ENCODE measurements at places on chromosomes 11 and 22.

- DNase-seq = no peak
Observed at GRCh38 chr22:22928666-22929380, 41.2 kb downstream of the IGLL5 start.

- DNase-seq = peak; percentile 68
Observed at GRCh38 chr11:47578524-47579494, at the start of the genes KBTBD4 and NDUFS3. KBTBD4 (minus strand) TSS chr11:47578970; CDS start chr11:47578951, 19 bp downstream. NDUFS3 (plus strand) TSS chr11:47579074; CDS start chr11:47579092, 18 bp downstream.

DNA sequence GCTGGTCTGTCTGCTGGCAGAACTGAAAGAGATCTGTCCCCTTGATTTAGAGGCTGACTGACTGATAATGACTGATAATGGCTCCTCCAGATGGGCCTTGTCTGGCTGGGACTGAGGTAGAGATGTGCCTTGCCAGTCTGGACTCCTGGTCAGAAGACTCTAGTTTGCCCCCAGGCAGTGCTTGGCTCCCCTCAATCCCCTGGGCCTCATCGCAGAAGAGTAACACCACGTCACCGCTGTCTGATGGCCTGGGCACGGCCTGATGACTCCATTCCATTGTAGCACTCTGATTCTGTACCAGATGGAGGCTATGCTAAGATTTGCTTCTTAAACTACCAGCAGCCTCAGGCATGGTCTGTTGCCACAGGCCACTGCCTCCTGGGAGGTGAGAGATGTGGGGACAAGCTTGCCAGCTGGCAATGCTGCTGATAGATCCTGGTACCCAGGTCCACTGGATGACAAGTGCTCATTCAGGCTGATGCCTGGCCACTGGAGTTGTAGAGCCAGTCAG, 19.1 kb downstream of the CYB5R2 start:
- no peak for DNase-seq

DNA sequence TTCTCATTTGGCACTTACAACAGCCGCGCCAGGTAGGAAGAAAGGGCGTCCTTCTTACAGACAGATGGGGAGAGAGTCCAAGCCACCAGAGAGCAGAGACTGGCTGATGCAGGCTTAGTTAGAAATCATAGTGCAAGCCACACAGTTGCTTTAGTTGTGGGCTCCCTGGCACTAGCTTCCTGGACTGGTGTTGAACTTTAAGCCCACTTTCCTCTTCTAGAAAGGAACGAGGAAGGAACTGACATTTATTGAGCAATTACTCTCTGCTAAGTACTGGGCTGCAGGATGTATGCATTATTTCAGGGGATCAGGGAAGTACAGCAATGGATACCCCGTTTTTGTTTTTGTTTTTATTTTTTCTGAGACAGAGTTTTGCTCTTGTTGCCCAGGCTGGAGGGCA, 3.0 kb downstream of the BACE1 start:
- DNase-seq = no peak

GRCh38 chr11:76918941-76919386, 58.2 kb downstream of the ACER3 start:
- peak; percentile 57 for DNase-seq

DNA sequence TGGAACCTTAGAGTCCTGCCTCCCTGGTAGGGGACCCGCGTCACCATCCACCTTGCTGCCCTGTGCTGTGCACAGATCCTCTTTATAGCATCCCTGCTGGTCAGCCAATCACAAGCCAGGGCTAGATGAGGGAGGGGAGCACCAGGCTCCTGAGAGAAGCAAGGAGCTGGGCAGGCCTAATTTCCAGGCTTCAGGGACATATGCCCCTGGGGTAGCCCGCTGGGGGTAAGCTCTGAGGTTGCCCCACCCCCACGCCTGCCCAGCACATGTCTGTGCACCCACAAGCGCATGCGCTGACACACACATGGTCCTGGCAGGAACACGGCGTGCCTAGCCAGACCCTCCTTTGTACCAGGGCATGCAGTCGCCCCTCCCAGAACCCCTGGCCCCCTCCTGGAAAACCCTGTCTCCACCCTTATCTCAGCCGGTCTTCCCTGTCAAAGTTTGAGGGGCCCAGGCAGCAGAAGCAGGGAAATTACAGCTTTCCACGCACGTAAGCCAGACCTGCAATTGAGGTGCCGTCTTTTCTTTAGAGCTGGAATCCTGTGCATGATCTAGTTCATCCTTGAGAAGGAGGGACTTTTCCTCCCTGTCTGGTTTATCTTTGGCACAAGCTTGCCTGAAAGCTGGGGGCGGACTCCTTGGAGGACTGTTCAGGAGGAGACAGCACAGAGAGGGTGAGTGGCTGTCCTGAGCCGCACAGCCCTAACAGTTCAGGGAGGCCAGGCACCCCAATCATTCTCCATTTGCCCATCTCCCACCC, 2.1 kb downstream of the SSTR3 start:
- no peak for DNase-seq

DNA sequence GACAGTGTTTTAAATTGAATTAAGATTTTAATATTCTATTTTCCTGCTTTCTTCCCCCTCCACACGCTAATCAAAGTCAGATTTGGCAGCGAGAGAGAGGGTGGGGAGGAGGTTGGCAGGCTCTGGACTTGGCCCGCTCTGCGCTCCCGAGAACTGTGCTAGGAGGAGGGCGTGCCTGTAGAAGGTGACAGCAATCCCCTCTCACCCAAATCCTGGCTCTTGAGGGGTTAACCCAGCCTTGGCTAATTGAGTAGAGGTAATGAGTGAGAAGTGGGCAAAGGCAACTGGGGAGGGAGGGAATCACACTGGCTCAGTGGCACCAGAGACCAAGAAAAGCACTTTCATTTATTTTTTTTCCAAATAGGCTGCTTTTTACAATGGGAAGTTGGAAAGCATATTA, 42.2 kb downstream of the BUD13 start:
- no peak for DNase-seq

GRCh38 chr11:67280788-67281551, 8.1 kb upstream of the ANKRD13D start:
- no peak for DNase-seq

- DNase-seq = no peak
Observed at GRCh38 chr11:72305077-72305476, 61.1 kb upstream of the PHOX2A start.

DNA sequence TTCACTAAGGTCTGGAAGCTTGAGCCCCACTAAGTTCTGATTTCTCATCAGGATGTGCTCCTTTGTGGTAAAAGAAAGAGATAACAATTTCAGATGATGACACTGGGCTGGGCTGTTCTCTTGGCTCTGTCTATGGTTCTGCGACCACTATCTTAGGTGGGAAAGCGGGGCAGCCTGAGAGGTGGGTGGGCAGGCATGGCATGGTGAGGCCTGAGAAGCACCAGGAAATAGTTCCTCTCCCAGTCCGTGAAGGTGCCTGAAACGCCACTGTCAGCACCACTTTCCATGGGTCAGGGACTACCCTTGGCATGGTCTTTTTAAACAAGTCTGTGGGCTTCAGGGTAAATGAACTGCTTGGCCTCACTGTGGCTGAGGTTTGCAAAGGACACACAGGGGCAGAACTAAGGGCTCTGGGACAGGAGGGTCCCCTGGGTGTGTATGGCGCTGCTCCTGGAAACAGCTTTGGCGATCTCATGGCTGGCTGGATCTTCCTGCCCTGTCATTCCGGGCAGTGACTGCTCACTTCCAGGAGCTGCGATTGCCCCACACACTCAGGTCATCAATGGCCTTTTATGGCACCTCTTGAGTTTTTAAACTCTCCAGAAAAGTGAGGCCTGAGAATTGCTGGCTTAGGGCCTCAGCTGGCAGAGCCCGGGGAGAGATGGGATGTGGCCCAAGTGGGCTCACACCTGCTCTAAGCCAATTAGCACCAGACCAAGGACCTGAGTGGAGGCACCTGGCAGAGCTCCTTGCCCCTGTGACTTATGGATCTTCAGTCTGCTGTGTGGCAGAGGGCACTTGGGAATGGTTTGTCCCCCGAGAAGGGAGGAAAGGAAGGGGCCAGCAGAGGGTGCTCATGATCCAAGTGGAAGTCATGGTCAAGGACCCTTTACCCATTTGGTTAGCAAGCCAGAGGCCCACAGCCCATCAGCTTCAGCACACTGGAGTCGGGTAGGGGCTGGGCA, 55.6 kb upstream of the LYVE1 start:
- no peak for DNase-seq

- DNase-seq = no peak
Observed at GRCh38 chr22:22087854-22088657, 105.5 kb upstream of the TOP3B start.

DNA sequence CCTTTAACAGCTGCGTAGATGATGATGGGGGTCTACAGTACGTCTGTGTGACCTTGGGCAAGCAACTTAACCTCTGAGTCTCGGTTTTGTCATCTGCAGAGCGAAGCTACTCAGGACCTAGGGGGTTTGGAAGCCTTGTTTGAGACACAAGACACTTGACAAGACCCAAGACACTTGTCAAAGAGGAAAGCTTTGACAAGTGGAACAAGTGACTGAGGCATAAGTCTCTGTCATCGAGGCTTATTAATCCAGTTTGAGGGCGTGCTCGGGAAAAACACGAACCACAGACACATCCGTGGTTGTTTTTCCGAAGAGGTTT, 732 bp upstream of the PC start:
- DNase-seq = no peak

GRCh38 chr11:78355309-78355705, 62.3 kb downstream of the GAB2 start:
- no peak for DNase-seq

DNA sequence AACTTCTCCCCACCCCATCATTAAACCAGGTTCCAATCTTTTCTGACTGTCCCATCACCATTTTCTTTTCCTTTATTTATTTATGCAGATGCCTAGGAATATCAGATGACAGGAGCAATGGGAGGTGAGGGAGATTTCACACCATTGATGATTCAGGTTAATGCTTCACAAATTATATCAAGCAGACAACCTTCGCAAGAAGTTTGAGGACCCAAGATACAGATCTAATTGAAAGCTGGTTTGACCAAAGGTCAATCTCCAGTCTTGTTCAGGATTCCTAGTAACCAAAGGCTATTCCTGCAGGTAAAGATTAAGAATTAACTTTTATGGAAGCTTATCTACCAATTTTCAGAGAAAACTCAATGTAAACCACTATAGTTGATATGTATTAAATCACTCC, 54.4 kb downstream of the SLC35F2 start:
- DNase-seq = no peak

- DNase-seq = no peak
Observed at GRCh38 chr11:12410006-12410728, 32.8 kb downstream of the PARVA start.

DNA sequence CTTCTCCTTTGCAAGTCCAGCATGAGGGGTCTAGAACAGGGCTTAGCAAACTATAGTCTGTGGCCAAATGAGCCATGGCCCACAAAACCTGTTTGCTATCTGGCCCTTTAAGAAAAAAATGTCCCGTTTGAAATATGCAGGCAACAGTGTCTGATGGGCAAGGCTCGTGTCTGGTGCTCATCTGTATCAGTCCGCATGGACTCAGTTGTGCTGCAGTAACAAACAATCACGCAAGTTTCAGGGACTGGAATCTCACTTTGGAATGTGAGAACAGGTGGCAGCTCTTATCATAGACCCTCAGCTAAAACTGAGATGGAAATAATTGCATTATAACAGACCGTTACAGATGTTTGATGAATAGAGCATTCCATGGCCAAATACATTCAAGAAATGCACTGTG, 19.1 kb upstream of the PVALB start:
- DNase-seq = no peak

DNA sequence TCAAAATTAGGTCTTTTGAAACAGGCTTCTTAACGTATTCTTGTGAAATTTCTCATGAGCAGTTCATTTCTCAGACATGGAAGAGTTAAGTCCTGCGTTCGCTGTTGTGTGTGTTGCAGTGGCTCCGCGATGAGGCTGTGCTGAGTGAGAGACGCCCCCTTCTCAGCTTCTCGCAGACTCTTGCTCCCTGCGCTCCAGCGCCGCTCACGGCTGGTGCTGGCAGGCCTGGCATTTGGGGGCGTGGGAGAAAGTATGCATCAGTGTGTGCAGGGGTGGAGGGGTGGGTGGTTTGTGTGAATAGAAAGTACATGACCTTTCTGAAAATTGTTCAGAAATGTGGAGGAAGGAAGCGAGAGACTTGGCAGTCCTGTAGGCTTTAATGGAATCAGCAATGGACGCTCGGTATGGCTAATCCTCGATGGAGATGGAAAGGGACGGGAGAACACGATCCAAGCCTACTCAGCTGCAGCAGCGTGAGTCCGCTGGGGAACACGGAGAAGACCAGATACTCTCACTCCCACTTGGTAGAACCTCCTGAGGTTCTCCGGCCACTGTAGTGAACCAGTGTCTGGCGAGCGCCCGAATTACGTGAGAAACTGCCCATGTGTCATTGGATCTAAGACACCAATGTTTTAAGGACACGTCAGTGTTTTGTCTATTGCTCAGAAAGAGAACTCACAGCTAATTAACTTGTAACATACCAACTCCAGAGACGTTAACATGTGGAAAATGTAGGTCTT, 5.9 kb downstream of the TAB1 start:
- DNase-seq = no peak

GRCh38 chr11:100403816-100404215, 283.3 kb upstream of the ARHGAP42 start:
- no peak for DNase-seq

DNA sequence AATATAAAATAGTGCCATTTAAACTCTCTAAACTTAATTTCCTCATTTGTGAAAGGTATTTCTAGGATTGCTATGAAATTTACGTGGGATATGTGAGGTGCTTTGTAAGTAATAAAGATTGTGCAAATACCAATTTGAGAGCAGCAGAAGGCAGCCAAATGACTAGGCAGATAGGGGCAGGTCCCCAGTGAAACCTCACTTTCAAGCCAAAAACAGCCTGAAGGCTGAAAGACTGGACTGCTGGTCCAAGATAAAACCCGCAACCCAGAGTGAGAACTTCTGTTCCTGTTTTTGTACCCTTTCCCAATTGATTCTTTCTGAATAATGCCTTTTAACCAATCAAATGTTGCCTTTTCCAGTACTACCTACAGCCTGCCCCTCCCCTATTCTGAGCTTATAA, 7.2 kb downstream of the DTX4 start:
- DNase-seq = no peak

DNA sequence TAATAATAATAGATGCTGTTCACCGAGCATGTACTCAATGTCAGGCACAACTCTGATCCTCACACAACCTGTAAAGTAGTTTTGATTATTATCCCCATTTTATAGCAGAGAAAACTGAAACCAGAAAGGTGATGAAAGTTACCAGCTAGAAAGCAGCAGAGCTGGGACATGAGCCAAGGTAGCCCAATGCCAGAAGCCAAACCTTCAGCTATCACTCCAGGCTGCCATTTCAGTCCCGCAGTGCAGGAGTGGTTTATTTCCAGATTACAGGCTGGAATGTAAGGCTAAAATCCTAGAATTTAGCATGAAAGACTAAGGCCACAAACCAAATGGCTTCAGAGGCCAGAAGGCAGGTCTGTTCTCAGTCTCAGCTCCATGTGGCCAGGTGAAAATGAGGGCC, 108.8 kb downstream of the TENM4 start:
- DNase-seq = no peak

DNA sequence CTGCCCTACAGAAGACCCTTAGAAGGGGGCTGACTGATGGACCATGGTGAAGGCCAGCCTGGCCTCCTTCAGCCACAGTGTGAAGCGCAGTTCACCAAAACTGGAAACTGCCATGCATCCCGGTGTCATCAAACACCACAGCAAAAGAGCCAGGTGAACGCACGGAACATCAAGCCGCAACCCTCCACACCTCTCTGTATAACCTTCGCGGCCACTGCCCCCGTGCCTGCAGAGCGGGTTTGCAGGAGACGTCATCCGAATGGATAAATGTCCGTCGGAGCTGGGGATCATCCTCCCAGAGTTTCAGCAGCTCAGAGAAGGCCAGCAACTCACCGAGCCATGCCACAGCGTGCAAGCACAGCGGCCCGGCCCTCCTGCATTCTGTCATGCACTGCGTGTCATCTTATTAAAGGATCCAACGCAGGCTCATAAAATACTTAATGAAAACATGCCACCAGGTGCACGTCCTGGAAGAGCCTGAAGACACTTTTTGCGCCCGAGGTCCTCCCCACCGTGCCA, 309.9 kb downstream of the BRD1 start:
- DNase-seq = no peak

GRCh38 chr11:73257342-73258103, 14.6 kb upstream of the P2RY6 start:
- no peak for DNase-seq
